ENCODE measurements at places on chromosomes 13 and 19.

DNA sequence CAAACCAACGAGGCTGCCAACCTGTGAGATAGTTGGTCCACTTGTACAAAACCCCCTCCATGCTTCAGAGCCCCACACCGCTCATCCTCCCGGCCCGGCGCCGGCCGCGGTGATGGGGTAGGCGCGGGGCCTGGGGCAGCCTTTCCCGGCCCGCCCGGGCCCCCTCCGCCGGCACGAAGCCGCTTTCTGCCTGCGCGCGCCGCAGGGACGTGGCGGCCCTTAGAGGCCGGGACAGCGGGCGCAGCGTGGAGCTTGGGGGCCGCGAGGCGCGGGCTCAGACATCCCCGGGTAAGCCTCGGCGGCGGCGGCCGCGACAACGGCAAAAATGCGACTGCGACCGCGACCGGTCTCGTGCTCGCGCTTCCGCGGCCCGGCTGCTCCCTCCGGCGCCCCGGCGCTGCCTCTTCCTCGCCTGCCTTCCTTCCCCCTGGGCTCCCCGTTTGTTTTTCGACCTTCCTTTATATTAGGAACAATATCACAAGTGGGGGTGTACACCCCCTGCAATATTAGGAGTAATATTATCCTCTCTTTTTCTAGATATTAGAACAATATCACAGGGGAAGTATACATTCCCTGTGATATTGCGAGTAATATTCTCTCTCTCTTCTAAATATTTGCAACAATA is 53.9 kb upstream of the CEACAM21 start:
- peak; percentile 14 for DNase-seq

DNA sequence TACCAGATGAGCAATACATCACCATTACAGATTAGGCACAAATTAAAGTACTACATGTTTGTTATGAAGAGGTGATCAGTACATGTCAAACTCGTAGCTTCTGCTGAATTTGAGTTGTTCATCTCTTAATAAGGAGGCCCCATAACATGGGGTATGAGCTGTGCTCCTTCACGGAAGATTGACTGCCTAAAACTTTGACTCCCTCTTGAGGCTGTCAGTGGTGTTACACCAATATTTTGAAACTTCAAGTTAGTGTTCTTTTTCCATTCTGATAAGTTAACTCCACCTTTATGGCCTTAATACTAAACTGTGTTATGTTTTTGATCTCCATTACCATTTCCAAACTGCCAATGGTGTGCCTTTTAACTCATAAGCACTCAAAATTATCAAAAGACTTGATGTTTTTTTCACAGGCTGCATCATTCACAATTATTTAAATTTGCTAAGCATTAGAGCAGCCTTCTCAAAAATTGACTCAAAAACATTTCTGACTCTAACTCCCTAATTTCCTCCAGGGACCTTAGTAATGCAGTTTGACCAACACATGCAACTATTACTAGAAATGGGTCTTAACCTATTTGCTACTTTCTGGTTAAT is 1591.5 kb downstream of the PCDH9 start:
- DNase-seq, result no peak

GRCh38 chr19:56117376-56117884 is 3.7 kb downstream of the ZNF787 start:
- no peak for DNase-seq

- DNase-seq, result peak; percentile 78
Observed at GRCh38 chr19:41597600-41598041, 21.7 kb downstream of the CEACAM21 start.

GRCh38 chr13:29709407-29710069 is 114.0 kb upstream of the SLC7A1 start:
- DNase-seq, result no peak

GRCh38 chr19:29448046-29448445 is 77.7 kb upstream of the VSTM2B start:
- DNase-seq, result no peak

DNA sequence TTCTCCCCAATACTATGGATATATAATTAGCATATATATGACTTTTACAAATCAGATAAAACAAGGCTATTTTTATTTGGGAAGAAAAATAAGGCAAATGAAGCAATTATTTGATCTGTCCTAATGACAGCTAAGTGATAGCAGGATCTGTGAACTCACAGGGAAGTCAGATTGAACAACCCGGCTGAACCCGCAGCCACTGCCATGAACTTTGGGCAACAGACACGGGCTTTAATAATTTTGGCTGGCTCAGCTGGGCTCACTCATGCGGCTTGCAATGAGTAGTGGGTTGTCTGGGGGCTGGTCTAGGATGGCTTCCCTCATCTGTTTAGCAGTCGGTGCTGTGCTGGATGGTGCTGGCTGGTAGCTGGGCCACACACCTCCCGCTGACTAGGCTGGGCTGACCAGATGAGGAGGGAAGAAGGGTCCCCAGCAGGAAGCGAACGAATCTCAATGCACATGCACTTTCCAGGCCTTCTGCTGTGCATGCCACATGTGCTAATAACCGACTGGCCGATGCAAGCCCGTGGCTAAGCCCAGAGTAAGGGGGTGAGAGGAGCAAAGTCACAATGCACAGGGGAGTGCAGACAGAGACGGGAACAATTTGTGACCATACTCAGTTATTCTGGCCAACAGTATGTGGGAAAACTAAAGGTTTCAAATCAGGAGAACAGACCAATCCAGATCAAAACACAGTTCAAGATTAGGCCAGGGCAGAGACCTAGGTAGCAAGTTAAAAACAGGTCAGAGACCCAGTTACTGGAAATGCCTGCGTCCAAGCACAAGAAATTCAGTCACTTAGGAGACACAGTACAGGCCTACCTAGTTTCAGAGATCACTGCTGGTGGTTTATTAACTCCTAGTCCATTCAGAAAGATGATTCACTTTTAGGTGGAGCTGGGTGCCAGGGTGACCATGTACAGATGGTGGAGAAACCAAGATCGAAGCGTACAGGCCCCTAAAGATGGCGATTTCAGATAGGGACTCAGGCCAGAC is 22.3 kb downstream of the CRYL1 start:
- no peak for DNase-seq

GRCh38 chr19:4474514-4475022 is 2.5 kb downstream of the HDGFL2 start:
- DNase-seq, result no peak

DNA sequence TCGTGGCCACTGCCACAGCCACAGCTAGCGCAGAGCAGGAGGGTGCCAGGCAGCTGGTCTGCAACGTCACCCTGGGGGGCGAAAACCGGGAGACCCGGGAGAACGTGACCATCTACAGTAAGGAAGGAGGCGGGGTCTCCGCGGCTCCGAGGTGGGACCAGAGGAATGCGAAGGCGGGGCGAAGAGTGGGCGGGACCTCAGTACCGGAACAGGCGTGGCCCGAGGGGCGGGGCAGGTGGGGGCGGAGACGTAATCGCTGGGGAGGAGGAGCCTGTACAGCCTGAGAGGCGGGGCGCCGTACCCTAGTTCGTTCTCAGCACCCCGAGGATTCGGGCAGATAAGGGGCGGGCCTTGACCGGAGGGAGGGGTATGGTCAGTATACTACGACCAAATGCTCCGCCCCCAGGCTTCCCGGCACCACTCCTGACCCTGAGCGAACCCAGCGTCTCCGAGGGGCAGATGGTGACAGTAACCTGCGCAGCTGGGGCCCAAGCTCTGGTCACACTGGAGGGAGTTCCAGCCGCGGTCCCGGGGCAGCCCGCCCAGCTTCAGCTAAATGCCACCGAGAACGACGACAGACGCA is 2.5 kb downstream of the ICAM5 start:
- DNase-seq, result peak; percentile 43

- no peak for DNase-seq
Observed at GRCh38 chr13:110294622-110295021, 12.3 kb downstream of the COL4A1 start.

DNA sequence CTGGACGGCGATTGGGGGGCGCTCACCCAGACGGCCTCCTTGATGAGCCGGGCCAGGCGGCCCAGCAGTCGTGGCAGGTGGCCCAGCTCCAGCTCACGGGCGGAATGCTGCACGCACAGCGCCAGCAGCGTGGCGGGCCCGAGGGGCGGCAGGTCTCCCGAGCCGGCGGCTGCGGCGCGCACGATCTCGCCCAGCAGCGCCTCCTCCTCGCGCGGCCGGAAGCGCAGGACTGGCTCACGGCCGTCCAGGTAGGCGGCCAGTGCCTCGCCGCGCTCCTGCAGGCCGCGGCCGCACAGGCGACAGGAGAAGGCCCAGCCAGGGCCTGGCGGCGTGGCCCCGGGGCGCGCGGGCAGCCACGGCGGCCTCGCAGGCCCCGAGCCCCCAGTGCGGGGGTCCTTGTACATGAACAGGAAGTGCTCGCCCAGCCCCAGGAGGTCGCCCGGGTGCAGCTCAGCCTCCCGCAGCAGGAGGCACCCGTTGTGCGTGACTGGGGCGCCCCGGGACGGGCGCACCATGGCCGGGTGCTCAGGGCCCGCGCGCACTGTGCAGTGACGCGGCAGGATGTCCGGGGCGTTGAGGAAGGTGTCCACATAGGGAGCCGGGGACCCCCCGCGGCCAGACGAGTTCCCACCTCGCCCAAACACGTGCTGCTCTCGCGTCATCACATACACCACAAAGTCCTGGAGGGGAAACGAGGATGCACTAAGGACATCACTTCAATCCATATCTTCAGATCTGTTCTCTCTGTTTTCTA is 9.6 kb upstream of the MAMSTR start:
- DNase-seq, result no peak

DNA sequence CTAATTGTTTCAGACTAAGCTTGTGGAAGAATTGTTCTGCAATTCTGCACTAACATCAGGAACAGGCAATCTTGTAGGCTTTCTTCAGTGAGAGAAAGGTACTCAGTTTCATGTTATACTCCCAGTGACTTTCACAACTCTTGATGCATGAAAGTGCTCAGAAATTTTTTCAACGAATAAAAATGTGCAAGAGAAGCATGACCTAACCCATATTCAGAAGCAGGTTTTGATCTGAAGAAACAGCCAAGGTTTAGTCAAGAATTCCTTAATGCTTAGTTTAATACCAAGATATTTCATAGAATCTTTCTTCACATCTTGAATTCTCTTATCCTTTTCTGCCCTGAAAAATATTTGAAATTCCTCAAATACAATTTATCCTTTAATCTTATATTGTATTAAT is 197.2 kb upstream of the CSNK1A1L start:
- DNase-seq, result no peak

DNA sequence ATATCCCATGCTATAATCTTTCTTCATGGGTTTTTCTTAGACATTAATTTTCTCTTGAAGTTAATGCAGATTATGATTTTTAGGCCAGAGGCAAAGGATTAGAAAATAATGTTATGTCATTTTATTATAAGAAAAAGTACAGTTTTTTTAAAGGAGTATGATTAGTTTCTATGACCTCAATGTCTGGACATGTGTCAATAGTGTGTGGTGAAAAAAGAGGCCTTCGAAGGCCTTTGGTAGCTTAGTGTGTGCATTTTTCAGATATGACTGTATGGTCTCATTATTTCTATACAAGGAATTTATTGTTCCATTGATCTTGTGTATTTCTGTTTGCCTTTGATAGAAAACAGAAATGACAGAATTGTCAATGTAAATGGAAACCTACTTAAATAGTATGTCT is 195.6 kb downstream of the GPC5 start:
- DNase-seq, result no peak

DNA sequence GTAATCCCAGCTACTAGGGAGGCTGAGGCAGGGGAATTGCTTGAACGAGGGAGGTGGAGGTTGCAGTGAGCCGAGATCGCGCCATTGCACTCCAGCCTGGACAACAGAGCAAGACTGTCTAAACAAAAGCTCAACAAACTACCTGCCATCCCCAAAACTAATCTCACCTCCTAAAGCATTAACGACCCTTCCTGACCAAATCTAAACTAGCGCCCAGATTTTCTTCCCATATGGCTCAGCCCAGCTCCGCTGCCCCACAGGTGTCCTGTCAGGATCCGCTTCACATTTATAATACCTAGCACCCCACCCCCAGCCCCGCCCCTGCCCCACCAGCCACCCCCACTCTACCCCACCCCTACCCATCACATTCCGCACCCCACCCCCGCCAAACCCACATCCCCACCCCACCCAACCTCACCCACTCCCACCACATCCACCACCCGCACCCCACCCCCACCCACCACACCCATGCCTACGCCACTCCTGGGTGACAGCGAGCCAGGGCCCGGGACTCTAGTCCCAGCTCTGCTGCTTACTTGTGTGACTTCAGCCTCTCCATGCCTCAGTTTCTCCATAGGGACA is 599 bp downstream of the C19orf12 start:
- peak; percentile 78 for DNase-seq

- DNase-seq, result no peak
Observed at GRCh38 chr13:106691341-106691740, 123.4 kb upstream of the ARGLU1 start.

DNA sequence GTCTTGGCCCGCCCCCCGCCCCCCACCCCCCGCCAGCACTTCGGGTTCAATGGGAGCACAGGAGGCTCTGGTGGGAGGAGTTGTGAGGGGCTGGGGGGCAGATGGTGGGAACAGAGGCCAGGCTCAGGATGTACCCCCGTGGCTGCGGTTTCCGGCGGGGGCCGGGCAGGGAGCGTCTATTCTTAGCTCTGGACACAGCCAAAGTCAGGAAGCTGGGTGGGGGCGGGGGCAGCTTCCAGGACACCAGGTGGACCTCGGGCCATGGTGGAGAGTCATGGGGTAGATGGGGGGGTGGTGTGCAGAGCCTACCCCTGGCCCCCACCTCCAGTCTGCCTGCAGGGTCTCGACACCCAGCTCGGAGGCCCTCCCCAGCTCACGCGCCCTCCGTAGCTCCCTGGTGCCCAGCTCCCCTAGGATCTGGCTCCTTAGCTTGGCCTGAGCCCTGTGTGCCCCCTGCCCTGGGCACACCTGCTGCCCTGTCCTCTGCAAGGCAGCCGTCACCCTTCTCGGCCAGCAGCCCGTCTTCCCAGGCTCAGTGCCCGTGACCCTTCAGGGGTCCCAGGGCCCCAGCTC is 2.2 kb upstream of the TBXA2R start:
- no peak for DNase-seq

DNA sequence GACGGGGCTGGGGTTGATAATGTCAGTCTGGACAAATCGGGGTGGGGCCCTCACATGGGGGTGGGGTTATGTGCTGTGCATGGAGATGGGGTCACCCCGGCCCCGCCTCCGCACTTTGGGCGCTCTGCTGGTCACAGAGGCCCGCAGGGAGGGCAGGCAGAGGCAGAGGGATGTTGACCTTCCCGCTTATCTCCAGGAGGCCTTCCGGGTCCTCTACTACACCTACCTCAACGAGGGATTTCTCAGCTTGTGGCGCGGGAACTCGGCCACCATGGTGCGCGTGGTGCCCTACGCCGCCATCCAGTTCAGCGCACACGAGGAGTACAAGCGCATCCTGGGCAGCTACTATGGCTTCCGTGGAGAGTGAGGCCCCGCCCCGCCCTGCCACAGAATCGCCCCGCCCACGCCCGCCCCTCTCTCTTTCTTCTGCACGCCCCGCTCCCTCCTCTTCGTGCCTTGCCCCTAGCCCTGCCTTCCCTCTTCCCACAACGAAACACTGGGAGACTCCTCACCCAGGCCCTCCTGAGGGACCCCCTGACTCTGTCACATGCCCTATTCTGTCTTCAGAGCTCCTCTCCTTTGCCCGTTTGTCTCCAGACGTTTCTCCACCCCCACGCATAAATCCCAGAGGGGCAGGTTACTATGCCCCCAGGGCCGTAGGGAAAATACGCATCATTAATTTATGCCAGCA is 32.8 kb downstream of the TMEM161A start:
- DNase-seq, result no peak

All from CD4-positive, alpha-beta T cell treated with Interleukin-6 at 100 ng/mL for 8 hours (primary cell).